ENCODE measurements at places on chromosomes 11 and 22.

DNA sequence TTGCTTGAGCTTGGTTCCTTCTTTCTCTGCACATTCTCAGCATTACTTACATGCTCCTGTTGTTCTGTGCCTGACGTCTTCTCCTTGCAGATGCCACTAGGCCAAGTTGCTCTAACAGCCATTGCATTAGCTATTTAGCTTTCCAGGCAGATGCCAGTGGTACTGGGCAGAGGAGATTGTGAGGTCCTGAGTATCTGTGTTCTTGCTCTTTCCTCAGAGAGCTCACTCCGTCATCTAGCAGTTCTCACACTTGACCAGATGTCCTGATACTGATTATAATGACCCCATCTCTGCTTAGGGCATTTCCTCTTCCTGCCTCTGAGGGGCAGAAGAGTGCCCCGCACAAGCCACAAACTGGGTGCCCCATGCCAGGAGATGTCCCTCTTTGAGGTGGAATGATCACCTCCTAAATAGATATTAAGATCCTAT is 30.7 kb downstream of the ARHGAP1 start:
- DNase-seq: no peak

GRCh38 chr11:17960091-17960490 is 52.8 kb downstream of the SERGEF start:
- DNase-seq: no peak

GRCh38 chr11:35583126-35583525 is 35.1 kb upstream of the FJX1 start:
- no peak for DNase-seq

- no peak for DNase-seq
Measured at GRCh38 chr11:44758983-44759382, 32.2 kb downstream of the TSPAN18 start.

DNA sequence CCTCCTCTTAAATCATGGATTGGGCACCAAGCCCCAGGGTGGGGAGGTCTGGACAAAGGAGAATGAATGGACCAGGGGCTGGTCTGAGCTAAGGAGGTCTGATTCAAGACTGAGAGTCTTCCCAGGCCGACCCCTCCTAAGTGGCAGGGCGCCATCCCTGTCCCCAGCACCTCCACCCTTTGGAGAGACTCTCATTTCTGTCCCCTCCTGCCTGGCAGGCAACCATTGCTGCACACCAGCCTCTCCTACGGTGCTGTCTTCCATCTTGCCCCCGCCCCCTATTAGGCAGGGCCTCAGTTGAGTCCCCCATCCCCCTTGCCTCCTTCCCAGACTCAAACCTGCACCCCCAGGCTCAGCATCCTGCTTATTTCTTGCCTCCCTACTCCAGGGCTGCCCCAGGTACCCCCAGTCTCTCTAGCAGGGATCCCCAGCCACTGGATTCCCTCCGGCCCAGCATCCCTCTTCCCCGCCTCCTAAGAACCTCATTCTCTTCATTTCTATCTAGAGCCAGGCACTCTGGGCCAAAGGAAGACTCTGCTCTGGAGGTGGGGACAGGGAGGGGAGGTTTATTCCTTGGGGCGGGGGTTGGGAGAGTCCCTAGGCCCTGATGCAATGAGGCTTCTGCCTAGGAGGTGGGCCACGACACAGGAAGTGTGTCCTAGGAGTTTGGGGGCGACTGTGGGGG is 1.7 kb upstream of the RCOR2 start:
- DNase-seq: no peak

DNA sequence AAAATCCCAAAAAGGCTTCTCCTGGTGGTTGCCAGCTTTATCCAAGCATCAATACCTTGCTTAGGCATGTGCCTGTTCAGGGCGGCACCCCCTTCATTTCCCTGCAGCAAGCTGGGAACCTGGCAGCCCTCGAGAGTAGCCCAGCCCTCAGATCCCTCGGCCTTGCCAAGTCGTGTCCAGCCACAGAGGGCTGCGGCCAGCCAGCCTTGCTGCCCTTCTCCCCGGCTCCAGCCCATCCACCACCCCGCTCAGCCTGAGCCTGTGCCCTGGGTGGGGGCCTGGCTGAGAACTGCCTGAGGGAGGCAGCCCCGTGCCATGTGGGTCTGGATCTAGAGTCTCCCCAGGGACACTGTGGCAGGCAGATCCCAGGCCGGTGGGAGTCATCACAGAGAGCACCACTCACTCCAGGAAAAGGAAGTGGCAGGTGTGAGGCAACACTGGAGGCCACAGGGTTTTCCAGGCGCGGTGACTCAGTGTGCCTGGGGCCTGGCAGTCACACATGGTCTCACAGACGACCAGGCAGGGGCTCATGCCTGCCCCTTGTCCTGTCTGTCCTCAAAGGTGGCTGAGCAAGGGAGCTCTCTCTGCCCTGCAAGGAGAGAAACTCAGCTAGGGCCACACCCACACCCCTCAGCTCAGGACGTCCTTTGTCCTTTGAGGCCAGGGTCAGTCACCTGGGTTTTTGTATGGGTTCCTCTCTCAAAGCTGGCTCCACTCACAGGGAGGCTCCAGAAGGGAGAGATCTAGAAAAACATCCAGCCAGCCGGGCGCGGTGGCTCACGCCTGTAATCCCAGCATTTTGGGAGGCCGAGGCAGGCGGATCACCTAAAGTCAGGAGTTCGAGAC is 12.2 kb upstream of the CDC42BPG start:
- no peak for DNase-seq

GRCh38 chr22:45218976-45219375 is 21.7 kb downstream of the KIAA0930 start:
- no peak for DNase-seq

DNA sequence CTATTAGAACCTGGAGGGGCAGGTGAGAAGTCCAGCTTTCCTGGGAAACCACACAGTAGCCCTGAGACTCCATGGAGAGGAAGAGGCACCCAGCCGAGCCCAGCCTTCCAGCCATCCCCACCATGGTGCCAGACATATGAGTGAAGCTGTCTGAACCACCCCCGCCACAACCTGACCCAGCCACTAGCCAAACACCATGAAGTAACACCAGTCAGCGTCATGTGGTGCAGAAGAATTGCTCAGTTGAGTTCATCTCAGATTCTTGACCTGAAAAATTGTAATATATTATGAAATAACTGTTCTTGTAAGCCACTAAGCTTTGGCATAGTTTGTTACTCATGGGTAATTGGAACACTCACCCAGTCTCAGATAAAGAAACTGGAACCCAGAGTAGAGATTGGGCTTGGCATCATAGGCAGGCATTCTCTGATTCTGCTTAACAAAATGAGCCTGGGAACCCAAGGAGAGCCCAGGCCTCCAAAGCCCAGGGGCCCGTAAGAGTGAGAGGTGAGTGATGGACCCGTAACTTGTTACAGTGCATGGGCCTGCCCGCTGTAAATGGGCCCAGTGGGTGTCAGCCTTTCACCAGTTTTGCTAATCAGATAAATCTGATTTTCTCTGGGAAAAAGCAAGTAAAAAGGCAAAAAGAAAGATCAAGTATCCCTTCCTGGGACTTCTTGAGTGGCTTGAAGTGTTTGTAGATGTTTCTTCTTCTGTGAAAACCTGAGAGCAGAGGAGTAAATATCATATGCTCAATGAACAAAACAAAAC is 305.5 kb downstream of the DDX10 start:
- no peak for DNase-seq

GRCh38 chr11:87236368-87236767 is 198.6 kb downstream of the TMEM135 start:
- no peak for DNase-seq

DNA sequence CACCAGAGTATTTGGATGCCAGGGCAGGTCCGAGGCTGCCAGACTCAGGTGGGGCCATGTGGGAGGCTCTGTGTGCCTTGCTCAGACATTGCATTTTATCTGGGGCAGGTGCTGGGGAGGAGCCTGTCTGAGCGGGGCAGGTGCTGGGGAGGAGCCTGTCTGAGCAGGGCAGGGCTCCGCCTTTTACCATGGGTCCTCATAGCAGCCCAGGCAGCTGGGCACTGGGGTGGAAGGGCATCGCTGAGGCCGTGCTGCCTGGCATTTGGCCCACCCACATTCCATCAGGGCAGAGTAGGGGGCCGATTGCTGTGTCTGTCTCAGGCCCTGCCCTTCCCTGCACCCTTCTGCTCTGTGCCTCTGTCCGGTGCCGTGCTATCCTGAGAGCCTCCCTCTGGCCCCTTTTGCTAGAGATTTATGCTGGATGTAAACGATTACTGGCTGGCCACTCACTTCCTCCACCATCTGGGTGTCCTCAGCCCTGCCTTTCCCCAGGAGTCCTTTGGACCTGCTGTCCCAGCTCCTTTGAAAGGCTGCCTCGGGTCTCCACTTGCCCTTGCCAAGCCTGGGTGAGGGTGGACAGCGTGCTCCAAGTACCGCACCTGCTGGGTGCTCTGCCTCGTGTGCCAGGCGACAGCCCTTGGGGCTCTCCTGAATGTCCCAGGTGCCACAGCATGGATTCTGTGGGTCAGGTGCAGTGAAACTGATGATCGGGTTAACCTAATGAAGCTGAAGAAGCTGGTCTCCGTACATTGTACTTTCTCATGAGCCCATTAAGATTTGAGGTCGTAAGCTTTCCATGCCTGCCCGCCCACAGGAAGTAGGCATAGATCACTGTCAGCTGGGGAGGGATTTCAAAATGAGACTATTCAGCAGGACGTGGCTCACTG is 281.6 kb downstream of the TBC1D22A start:
- DNase-seq: no peak

DNA sequence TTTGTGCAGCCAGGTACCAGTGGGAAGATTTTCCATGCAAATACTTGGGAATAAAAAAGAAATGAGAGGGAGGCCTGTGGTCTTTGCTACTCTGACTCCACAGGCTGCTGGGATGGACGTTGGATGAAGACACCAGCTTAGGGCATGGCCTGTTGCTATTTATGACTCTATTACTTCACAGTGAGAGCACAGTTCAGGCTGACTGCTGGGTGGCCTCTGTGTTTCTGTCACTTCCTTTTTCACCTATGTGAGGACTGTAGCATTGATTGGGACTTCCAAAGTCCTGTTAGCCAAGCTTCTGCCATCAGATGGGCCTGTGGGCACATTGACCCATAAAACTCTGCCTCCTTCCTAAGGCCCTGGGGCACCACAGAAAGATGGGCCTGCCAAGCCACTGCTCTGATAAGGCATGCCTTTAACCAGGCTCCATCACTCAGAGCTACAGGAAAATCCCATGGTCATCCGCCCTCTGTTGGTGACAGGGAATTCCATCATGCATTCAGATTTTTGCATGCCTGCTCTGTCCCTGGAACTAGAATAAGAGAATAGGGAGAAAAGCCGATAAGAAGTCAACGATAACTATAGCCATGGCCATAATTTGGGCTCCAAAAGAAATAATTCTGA is 64.6 kb downstream of the KCNJ1 start:
- no peak for DNase-seq

DNA sequence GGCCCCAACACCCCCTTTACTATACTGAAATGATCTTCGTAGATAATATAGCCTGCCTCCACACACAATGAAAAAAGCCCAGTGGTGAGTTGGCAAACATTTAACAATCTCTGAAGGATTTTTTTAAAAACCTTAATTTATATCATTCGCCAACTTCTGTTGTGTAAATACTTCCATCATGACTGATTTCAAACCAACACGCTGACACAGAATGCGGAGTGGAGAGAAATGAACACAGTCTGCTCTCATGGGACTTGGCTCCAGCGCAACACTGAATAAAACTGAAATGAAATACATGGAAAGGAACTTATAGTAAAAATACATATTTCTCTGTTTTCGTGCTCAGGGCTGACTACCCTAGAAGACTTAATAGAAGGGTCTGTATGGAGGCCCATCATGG is 61.3 kb upstream of the WNT11 start:
- DNase-seq: no peak

GRCh38 chr11:115081972-115082371 is 403.6 kb downstream of the NXPE2 start:
- no peak for DNase-seq

- no peak for DNase-seq
Measured at GRCh38 chr22:25061605-25062376, 109.3 kb downstream of the KIAA1671 start.

- DNase-seq: no peak
Measured at GRCh38 chr11:112537026-112537425, 276.4 kb upstream of the PLET1 start.

DNA sequence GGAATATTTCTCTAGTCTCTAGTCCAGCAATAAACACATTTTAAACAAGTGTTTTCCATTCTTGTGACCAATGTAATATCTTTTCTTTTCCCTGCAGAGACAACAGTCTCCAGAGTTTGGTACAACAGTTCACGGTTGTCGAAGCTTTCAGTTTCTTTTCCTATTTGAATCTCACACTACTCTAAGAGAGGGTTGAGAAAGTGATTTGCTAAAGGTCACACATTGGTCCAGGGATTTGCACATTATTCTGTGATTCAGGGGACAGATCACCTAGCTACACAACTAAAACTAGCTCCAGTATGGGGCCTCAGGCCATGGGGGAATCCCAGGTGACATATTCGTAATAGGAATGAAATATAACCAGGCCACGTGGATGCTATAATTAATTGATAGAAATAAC is 132.5 kb downstream of the HIPK3 start:
- no peak for DNase-seq

DNA sequence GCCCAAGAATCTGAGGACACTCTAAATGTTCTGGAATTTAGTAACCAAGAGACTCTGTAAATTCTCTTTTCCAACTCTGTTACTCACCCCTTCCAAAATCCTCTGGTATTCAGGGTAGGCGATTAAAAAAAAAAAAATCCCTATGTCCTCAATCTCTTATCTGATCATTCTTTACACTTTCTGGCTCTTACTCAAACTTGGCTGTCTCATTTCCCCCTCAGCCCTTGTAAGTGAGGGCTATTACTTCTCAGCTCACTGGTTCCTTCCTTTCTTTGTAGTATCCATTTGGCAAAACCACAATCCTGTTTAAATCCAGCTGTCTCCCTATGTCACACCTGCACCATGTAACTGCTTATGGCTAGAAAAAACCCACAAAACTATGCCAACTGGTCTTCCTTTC is 12.7 kb upstream of the MSANTD2 start:
- no peak for DNase-seq

- no peak for DNase-seq
Measured at GRCh38 chr22:21971858-21972275, 10.7 kb downstream of the TOP3B start.

GRCh38 chr11:22922672-22923071 is 62.4 kb upstream of the CCDC179 start:
- no peak for DNase-seq

- DNase-seq: no peak
Measured at GRCh38 chr22:30186041-30186440, 60.5 kb downstream of the LIF start.

DNA sequence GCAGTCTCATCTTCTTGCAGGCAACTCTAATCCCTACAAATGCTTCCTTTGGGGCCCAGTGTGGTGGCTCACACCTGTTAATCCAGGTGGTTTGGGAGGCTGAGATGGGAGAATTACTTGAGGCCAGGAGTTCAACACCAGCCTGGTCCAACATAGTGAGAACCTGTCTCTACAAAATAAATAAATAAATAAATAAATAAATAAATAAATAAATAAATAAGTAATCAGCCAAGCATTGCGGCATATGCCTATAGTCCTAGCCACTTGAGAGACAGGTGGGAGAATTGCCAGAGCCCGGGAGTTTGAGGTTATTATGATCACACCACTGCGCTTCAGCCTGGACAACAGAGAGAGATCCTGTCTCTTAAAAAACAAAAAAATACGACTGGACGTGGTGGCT is 34.1 kb upstream of the RRAS2 start:
- DNase-seq: no peak

Measured in stimulated activated CD4-positive, alpha-beta T cell treated with anti-CD3 and anti-CD28 coated beads, Interleukin-1b, Interleukin-23, amount 100 ng/mL, for 4 hours (primary cell).